Melanocyte of skin (primary cell): ENCODE measurements at places on chromosomes 7 and 10. TPM values are rescaled to one million over a fixed set of nuclear protein-coding genes. Genes with fewer than 3 reads are reported as not detected.

PRKAR2B gene
- 10.2 and 11.4 TPM in 2 replicates for total RNA-seq

ACBD7 gene
- 0.46 and 0.67 TPM in 2 replicates for total RNA-seq

SRRT gene
- total RNA-seq = 35.8 and 52.0 TPM in 2 replicates

NEBL gene
- under 0.01 TPM in 1 of 2 replicates, not detected in the other for total RNA-seq

MEIG1 gene
- total RNA-seq = not detected in 2 replicates

VWDE gene
- total RNA-seq = 0.73 TPM in 1 of 2 replicates, not detected in the other

MAGI2 gene
- total RNA-seq = 10.7 and 18.9 TPM in 2 replicates

CALML3 gene
- total RNA-seq = not detected in 2 replicates

RADIL gene
- total RNA-seq = 0.34 and 0.36 TPM in 2 replicates

BMPR1A gene
- total RNA-seq = 47.0 and 50.4 TPM in 2 replicates

EN2 gene
- total RNA-seq = 1.0 and 1.8 TPM in 2 replicates

RASSF4 gene
- 2.8 and 4.0 TPM in 2 replicates for total RNA-seq

NKX1-2 gene
- under 0.01 TPM in 1 of 2 replicates, not detected in the other for total RNA-seq

NUDT5 gene
- 61.4 and 62.6 TPM in 2 replicates for total RNA-seq

OPALIN gene
- total RNA-seq = not detected in 2 replicates

CFAP69 gene
- total RNA-seq = 1.4 and 1.5 TPM in 2 replicates

ADAM12 gene
- total RNA-seq = 8.7 and 18.0 TPM in 2 replicates

NUPR2 gene
- not detected in 2 replicates for total RNA-seq

ANKRD61 gene
- total RNA-seq = not detected in 2 replicates

LRRC17 gene
- total RNA-seq = not detected in 2 replicates

NME8 gene
- total RNA-seq = not detected in 2 replicates

FGFR2 gene
- total RNA-seq = 0.15 TPM in 1 of 2 replicates, not detected in the other

TSPAN12 gene
- total RNA-seq = 0.33 and 0.46 TPM in 2 replicates
